Ascending aorta (tissue), 2 donors: ENCODE measurements at places on chromosomes 5 and 9.

DNA sequence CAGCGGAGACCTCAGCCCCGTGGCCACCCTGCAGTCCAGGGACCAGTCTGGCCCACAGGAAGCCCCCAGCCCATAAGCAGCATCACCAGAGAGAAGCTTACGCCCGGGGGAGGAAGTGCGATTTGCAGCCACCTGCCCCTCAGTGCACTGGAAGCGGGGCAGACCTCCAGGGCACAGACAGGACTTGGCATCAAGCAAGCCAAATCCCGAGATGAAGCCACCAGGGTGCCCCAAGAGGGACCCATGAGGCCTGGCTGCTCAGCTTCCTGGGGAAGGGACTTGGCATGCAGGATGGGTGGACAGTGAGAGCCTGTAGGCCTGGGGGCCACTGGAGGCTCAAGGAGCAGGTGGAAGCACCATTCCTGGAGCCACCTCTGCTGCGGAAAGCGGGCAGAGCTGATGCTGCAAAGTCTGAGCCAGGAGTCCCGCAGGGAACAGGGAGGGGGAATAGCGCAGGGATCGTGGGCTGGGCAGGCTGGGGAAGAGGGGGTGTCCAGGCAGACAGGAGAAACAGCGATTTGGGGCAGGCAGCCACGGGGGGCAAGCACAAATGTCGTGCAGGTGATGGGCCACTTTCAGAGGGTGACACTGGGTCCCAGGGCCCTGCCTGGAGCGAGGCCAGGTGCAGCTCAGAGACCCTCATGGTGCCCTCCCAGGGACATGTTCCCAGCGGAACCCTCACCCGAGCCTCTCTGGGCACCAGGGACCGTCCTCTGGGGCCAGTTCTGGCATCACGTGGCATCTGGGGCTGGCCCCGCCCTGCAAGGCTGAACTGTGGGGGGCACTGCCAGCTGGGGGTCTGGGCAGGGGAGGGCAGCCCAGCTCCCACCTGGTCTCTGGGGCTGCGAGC is 3.2 kb downstream of the LRRC26 start:
- no peak for DNase-seq

- DNase-seq, result no peak
Observed at GRCh38 chr9:69572611-69573010, 99.6 kb downstream of the APBA1 start.

GRCh38 chr9:2723376-2724065 is 6.2 kb downstream of the KCNV2 start:
- no peak for DNase-seq

GRCh38 chr5:156380848-156381247 is 53.9 kb downstream of the SGCD start:
- DNase-seq, result no peak

DNA sequence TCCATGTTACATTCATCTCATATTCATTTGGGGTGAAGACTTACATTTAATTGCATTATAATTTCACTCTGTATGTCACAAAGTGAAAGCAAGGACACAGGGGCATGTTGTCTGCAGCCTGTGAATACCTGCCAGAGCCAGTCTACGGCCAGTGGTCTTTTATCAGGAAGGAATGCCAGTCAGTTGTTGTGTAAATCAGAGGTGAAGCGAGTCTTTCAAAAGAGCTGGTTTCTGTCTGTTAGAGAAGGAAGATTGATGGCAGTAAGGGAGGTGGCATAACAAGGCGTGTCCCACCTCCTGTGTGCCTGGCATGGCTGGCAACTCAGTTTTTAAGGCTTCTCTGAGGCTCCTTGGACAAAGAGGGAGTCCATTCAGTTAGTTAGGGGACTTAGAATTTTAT is 18.1 kb upstream of the SYK start:
- no peak for DNase-seq
